ENCODE measurements at places on chromosomes 1 and 21.

- no peak for DNase-seq
Observed at GRCh38 chr1:10851024-10852013, 54.9 kb upstream of the CASZ1 start.

GRCh38 chr1:175237389-175237788, 44.8 kb upstream of the KIAA0040 start:
- DNase-seq, result no peak

GRCh38 chr1:51877434-51878307, 856 bp downstream of the NRDC start:
- DNase-seq, result peak; percentile 22

- no peak for DNase-seq
Observed at GRCh38 chr1:54120018-54120697, 32.6 kb downstream of the CDCP2 start.

DNA sequence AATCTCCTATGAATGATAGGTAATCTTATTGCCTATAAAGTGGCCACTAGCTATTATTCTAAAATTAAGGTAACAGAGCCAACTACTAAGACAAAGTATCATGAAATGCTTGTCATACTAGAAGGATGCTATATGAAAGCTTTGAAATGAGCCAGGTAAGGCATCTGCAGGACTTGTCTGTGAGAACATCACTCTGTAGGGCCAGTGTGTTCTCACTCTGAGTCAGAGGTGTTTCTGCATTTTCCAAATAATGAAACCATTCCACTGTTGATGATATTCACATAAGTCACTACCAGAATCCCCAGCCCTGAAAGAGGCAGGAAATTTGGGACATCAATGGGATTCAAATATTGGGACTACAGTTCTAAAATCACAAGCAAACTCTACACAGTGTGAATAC, 25.8 kb upstream of the GBP5 start:
- no peak for DNase-seq

DNA sequence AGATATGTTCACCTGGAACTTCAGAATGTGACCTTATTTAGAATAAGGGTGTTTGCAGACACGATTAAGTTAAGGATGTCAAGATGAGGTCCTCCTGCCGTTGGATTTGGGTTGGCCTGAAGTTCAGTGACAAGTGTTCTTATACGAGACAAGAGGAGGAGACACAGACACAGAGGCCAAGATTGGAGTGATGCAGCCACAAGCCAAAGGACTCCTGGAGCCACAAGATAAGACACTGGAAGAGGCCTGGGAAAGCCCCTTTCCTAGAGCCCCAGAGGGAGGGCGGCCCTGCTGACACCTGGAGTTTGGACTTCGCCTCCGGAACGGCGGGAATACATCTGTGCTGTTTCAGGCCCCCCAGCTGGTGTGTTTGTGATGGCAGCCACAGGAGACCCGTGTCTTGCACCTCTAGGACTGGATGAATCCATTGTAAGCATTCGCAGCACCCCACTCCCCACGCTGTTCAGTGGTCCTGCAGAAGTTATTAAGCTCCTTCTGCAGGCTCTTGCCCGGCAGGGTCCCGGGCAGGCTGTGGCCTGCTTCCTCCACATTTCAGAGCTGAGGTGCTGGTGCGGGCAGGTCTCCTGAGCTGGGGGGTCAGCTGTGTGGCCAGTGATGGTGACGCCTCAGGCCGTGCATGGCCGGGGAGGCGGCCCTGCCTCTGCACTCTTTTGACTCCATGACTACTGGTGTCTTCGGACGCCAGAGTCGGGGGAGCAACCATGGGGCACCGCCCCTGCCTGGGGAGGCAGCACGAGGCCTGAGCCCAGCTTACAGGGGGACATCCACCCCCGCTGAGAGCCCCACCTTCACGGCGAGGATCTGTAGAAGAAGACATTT, 34.6 kb downstream of the UMODL1 start:
- DNase-seq, result no peak

GRCh38 chr1:59521456-59521855, 224.6 kb downstream of the FGGY start:
- no peak for DNase-seq

DNA sequence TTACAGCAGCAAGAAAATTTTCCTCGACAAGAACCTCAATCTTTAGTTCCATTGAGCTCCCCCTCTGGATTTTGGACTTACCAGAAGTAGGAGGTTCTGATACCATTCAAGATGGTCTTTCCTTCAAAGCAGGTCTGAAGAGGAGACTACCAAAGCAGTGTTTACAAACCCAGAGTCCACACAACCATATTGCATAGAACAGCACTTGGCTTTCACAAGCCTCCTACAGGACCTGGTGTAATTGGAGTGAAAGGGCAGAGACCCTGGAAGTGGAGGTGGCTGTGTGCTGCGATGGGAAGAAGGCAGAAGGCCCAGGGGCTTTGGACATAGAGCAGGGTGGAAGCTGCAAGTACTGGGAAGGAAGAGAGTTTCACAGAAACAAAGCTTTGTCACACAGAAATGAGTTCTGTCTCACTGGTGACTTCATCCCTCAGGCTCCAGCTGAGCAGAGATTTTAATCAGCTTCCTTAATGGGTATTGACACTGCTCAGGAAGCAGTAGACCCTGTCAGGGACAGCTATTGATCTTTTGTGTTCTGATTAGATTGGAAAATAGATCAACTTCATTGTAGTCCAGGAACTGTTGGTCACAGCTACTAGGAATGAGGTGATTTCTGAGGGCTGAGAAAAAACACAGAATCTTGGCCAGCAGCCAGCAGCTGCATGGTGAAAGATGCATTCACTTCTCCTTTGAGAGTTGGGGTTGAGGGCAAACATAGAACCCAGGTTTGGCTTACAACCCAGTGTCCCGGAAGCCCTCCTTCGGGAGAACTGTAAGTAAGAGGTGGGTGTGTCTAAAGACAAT, 124.0 kb downstream of the SYT2 start:
- DNase-seq, result no peak

GRCh38 chr1:228174482-228175315, 9.1 kb downstream of the IBA57 start:
- DNase-seq, result no peak

GRCh38 chr1:66690666-66691381, 61.4 kb upstream of the DYNLT5 start:
- DNase-seq, result no peak

DNA sequence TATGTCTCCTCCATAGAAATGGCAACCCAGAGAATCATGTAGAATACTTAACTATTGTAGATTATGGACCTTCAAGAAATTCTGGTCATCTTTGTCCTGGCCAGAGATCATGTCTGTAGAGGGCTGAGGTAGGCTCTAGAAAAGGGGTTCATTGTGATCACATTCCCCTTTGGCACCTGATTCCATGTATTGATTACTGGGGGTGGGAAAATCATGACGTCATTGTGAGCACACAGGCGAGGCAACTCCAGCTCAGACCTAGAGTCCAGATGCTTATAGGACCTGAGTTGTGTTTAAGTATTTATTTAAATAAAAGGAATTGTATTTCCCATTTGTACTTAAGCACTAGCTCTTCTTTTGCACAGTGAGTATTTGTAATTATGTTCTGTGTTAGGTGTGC, 93.1 kb downstream of the OSBPL9 start:
- DNase-seq, result no peak

DNA sequence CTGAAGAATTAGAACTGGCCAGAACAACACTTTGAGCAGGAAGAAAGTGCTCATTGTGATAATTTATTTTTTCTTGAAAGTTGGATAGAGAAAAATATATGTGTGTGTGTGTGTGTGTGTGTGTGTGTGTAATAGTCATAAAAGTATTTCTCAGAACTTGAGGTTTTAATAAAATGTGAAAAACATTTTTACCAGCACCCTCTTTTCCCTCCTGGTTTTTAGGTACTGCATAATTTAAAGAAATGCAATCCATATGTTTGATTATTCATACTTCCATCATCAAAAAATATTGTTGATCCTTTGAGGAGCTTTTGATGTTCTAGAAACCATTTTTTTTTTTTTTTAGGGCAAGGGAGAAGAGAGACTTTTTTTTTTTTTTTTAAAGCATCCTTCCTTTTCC, 66.8 kb upstream of the JUN start:
- no peak for DNase-seq

DNA sequence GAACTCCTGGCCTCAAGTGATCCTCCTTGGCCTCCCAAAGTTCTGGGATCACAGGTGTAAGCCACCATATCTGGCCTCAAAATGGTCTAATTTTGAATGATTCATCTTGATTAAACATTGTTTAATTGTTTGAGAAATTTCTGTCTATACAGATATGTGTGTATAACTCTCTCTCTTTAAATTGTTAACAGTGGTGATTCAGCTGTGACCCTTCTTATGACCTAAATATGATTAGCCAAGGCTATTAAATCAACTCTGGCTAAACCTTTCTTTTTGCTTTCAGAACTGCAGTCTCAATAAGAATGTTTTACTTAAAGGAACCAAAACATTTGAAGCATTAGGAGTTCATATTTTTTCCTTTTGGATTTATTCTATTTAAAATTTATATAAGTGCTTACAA, 19.2 kb upstream of the B3GALT5 start:
- no peak for DNase-seq

GRCh38 chr1:166489670-166490436, 323.1 kb upstream of the FAM78B start:
- DNase-seq, result peak; percentile 32

- no peak for DNase-seq
Observed at GRCh38 chr1:181739214-181739613, 255.9 kb downstream of the CACNA1E start.

GRCh38 chr1:183235503-183235902, 49.4 kb downstream of the LAMC2 start:
- no peak for DNase-seq

- no peak for DNase-seq
Observed at GRCh38 chr1:151011154-151011850, 3.1 kb downstream of the PRUNE1 start.

DNA sequence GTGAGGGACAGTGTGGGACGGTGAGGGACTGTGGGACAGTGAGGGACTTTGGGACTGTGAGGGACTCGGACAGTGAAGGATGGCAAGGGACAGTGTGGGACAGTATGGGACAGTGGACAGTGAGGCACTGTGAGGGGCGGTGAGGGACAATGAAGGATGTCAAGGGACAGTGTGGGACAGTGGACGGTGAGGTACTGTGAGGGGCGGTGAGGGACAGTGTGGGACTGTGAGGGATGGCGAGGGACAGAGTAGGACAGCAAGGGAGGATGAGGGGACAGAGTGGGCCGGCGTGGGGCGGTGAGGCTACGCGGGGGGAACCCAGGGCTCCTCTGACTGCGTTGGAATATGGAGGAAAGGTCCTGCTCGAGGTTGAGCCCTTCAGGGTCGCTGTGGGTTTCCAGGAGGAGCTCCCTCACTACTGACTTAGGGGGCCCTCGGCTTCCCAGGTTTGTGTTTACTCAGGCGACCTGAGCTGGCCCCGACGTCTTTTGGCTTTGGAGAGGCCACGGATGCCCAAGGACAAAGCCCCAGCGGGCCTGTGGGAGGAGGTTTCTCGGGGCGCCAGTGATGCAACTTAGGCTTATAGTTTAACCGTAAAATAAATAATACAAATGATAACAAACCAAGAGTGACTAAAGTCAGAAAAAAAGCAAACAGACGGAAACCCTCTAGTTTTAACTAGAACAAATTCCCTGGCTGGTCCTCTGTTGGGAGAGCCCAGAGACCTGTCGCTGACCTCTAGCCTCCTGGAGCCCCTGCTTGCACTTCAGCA, 1.1 kb upstream of the ERRFI1 start:
- DNase-seq, result no peak

- DNase-seq, result peak; percentile 74
Observed at GRCh38 chr1:110207831-110208230, 2.3 kb upstream of the KCNC4 start.

- DNase-seq, result no peak
Observed at GRCh38 chr1:107704911-107705310, 260.1 kb downstream of the VAV3 start.

DNA sequence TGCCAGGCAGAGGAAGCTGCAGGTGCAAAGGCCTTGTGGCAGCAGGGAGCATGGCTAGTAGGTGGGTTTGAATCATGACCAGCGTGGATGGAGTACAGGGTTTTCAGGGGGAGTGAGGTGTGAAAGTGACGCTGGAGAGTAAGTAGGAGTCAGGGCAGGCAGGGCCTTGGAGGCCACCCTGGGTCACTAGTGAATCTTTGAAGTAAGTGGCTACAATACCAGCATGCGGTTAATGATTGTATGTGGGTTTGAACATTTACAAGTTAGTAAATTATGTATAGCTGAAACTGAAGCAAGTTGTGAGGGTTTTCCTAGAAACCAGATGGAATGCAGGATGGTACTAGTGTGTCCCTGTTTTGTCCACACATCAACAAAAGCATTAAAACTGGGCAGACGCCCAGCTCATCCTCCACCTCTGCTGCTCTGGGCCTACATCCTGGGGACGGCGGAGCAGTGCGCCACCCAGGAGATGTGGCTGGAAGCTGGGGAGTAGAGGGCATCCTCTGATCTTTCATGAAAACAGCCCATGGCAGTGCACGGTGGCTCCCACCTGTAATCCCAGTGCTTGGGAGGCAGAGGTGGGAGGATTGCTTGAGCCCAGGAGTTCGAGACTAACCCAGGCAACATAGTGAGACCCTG, 41.2 kb upstream of the B3GALNT2 start:
- no peak for DNase-seq

GRCh38 chr21:45347712-45348499, 57.1 kb upstream of the COL18A1 start:
- DNase-seq, result no peak

DNA sequence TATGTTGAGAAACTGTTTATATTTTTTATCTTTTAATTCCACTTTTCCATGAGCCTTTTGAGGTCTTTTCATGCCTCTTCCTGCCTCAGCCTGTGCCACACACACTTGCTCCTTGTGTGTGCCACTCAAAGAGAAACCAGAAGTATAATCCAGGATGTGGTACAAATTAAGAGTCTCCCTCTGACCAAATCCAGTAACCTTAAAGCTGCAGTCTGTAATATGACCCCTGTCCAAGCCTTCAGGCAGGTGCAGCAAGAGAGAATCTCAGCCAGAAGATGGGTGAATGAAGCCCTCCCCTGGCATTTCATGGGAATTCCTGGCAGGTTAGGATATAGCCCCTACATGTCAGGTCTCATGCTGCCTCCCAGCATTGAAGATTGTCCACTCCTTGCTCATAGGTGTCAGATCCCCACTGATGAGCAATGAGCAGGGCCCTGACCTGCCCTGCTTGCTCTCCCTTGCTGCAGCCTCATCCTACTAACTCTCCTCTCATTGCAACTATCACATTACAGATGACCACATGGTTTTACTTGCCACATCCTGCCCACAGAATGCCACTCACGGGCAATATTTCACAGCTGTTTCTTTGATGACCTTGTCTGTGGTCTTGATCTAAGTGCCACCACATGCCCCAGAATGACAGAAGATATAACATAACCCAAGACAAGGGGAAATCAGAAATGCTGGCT, 169.3 kb downstream of the SEC16B start:
- DNase-seq, result peak; percentile 72

GRCh38 chr1:13595411-13595810, 11.8 kb downstream of the PDPN start:
- DNase-seq, result no peak
